Foreskin keratinocyte (primary cell): ENCODE measurements at places on chromosomes 1 and 21.

DNA sequence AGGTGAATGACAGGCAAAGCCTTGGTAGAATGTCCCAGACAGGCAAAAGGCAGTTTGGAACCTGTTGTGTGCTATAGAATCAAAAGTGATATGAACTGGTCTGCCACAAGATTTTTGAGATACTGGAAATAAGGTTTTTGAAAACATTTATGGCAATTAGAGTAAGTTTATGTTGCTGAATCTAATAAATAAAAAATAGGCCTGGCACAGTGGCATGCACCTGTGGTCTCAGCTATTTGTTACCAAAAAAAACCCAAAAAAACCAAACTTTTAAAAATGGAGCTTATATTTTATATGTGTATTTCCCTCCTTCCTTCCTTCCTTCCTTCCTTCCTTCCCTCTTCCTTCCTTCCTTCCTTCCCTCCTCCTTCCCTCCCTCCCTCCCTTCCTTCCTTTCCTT is 76.4 kb upstream of the ARTN start:
- no peak for DNase-seq

DNA sequence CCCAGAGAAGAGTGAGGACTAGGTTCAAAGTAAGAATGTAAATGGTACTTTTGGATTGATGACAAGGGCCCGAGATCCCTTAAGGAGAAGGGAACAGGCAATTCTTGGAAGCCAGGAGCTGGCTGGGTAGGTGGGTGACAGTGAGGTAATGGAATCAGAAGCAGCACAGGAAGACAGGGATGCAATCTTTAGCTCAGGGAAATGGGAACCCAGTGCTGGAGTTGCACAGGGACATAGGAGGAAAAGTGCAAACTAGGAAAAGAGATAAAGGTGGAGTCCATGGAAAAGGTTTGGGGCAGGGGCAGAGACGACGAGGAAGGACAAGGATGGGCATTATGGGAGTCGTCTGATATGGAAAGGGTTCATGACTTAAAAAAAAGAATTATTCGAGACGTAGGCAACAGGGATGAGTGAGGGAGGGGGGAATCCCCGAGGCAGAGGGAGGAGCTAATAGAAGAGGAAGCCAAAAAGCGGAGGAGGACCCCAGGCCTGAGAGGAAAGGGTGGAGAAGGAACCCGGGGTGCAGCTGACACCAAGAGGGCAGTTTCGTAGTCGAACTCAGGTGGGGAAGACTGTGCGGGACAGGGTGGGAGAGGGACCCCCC is 495 bp downstream of the PI4KB start:
- DNase-seq: no peak

- no peak for DNase-seq
Measured at GRCh38 chr1:44294588-44295007, 60.5 kb downstream of the ERI3 start.

DNA sequence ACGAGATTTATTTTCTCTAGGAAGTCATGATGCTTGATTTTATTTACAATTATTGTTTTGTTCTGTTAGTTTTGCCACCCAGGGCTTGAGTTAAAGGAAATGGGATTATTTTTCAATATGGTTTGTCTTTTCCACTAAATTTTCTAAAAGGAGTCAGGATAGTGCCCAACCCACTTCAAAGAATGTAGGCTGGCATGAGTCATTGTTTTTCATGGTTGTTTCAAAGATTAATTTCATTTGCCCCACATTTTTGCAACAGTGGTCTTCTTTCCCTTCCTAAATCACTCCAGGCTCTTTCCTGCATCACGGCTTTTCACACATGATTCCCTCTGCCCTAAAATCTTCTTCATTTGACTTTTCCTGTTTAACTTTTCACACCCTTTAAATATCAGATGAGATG is 2.5 kb downstream of the SLAMF6 start:
- DNase-seq: peak; percentile 43

DNA sequence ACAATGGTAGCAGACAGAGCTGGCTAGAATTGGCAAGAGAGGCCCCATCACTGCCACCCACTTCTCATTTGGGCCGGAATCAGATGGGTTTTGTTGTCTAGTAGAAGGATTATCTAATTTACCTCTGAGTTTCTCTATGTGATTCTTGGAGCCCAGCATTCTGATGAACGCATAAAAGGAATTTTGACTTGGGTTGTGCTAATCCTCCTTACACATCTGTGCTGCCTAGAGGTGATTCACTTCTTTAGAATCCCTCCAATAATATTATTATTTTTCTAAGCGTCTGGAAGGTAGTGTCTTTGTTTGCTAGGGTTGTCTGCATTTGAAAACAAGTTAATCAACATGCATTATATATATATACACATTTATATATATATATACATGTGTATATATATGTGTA is 118.1 kb downstream of the RUNX1 start:
- DNase-seq: no peak

DNA sequence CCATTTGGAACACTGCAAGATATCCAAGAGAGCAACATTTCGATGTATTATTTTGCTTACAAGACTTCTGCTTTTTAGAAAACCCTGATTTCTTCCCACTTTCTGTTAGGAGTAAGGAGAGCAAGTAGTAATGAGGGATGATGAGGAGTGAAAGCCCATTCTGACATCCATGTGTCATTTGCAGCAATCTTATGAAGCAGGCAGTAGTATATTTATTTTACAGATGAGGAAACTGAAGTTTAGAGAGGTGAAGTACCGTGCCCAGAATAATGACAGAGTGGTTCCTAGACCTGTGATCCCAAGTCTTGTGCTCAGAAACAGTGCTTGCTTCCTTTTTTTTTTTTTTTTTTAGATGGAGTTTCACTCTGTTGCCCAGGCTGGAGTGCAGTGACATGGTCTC is 7.1 kb upstream of the ZSCAN20 start:
- DNase-seq: no peak

- DNase-seq: peak; percentile 91
Measured at GRCh38 chr1:112522621-112523020, 13.9 kb downstream of the WNT2B start.

- no peak for DNase-seq
Measured at GRCh38 chr1:165924117-165924516, 96.7 kb downstream of the UCK2 start.

- DNase-seq: peak; percentile 24
Measured at GRCh38 chr1:200029035-200029821, 1.7 kb downstream of the NR5A2 start.
